ENCODE measurements at places on chromosomes 16 and 17.
A peak's percentile ranks its signal among the peaks of the same experiment; 100 is the strongest.

DNA sequence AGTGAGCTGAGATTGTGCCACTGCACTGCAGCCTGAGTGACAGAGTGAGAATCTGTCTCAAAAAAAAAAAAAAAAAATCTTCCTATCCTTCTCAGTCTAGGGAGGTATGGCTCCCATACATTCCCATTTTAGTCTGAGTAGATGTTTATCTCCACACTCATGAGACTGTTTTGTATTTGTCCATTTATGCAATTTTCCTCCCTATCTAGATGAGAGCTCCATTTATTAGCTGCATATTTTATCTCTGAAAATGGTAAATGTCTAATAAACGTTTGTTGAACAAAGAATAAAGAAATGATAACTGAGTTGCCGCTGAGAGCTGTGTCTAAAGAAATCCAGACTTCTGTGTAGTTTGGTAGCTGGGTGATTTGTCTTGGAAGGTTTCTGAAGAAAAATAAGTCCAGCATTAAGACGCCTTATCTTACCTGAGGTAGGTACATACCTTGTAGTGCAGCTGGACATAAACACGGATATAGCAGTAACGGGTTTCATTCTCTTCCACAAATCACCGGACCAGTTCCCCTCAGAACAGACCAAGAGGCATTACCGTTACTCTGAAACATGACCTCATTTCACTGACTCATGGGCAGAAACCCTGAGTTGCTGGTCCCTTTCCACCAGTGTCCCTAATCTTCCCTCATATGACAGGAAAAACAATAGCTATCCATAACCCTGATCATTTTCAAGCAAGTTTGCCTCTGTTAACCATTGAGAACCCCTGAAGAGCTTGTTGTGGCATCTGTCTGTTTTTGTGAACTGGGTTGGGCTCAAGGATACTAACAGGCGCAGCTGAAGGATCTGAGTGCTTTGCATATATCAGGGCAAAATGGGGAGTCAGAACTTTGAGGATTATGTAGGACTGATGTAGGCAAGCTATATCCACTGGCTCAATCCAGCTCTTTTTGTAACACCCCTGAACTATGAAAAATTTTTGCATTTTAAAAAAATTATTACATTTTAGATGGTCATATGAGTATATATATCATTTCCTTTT, 177.4 kb upstream of the XYLT1 start:
- DNase-seq: no peak

- DNase-seq: peak; percentile 30
Observed at GRCh38 chr16:84314373-84314772, 19.7 kb downstream of the WFDC1 start.

DNA sequence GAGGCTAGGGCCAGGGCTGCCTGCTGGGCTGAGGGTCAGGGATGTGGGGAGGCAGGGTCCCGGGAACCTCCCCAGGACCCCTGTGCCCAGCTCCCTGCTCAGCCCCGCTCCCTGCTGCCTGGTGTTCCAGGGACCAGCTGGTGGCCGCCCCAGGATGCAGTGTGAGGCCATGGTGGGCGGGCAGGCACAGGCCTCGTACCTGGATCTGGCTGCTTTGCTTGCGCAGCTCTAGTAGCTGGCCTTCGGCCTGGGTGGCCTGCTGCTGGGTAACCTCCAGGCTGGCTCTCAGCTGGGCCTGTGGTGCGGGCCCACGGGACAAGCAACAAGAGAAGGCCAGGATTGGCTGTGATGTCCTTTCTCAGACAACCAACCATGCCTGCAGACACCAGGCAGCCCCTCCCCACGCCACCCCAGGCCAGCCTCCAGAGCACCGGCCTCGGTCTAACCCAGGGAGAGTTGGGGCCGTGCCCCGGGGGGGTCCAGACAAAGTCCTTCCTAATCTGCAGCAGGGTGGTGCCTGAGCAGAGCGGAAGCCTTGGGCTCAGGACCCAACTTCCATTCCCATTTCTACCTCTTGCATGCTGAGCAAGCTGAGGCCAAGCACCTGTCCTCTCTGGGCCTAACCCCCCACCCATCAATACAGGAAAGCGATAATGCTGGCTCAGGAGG, 4.1 kb downstream of the TRIM65 start:
- DNase-seq: no peak

DNA sequence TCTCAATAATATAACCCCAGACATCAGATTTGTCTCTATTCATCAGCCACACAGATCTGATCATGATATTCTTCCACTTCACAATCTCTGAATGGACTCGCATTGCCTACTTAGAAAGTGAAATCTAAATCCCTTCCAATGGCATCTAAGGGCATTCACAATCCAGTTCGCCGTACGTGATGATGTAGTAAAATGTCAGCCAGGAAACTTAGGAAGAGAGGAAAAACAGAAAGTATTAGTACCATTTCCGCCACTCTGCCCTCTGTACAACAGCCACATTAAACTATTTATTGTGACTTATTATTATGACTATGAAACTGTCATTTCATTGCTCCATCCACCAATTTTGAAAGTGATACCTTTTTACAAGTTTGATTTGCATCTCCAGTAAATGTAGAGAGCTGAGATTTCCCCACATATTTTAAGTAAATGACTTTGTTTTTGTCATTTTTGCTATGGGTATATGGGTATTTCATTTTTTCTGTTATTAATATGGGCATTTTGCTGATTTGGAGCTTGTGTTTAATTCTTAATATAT, 69.4 kb upstream of the SMIM36 start:
- DNase-seq: no peak

Data from A172 (cell line).